ENCODE measurements at places on chromosomes 3 and 15.
A peak's percentile ranks its signal among the peaks of the same experiment; 100 is the strongest.

DNA sequence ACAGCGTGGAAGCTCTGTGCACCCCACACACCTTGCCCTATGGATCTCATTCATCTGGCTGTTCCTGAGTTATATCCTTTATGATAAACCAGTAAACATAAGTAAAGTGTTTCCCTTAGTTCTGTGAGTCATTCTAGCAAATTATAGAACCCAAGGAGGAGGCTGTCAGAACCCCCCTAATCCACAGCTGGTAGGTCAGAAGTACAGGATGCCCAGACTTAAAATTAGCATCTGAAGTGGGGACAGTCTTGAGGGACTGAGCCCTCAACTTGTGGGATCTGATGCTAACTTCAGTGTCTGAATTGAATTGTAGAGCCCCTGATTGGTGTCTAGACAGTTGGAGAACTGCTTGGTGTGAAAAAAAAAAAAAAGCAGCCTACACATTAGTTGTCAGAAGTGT is 75.1 kb downstream of the B3GNT5 start:
- no peak for DNase-seq

DNA sequence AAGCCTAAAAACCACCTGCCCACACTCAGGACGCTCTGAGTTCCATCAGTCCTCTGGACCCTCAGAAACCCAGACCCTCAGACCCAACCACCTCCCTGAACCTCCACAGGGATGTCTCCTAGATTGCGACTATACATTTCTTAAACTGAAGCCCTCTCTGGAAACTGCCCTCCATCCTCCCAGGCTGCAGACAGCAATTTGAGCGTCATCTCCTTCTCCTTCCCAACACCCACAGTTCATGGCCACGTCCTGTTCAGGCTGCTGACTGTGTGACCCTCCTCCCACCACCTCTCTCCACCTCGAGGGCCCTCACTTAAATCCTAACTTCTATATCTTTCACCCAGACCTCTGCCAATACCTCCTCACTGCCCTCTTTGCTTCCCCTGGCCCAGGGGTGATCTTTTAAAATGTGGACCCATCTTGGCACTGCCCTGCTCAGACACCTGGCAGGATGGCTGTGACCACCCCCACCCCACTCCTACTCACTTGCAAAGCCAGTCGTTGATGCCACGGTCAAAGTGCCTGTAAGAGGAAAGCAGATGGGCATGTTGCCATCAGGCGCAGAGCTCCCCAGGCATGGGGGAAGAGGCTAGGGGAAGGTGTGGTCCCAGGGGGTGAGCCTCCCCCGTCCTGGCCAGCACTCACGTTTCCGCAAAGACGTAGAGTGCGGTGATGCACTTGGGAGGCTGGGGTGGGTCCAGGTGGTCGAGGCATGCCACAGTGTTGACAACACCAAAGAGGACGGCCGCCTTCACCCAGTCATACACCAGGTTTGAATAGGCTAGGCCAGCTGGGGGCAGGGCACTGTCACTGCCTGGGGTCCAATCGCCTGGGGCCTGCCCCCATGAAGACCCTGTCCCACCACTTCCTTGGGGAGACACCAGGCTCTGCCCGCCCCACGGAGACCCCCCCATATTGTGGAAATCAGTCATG is 6.0 kb downstream of the HHATL start:
- no peak for DNase-seq

GRCh38 chr3:124397088-124397487 is 333.2 kb upstream of the UMPS start:
- no peak for DNase-seq

GRCh38 chr15:42057799-42058646 is 36.3 kb downstream of the PLA2G4D start:
- no peak for DNase-seq

- DNase-seq = no peak
Observed at GRCh38 chr15:90362936-90363212, 10.8 kb downstream of the ZNF774 start.

GRCh38 chr3:45583021-45583851 is 11.3 kb upstream of the LIMD1 start:
- no peak for DNase-seq

DNA sequence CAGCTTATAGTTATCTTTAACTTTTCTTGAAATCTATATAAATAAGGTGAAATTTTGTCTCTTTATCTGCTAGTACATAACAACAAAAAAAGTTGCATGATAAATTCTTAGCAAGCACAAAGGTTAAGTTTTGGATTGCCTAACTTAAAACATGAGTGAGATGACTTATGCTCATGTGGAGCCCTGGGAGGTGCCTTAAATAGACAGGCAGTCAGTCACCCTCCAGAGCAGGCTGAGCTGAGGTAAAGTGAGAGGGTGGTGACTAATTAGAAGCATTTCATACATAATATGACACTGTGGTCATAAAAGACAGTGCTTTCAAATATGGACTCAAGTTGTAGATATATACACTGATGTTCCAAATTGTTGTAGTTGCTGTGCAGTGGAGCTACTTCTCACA is 14.6 kb upstream of the MME start:
- peak; percentile 29 for DNase-seq

- peak; percentile 48 for DNase-seq
Observed at GRCh38 chr3:125310623-125311081, 64.5 kb downstream of the ZNF148 start.

GRCh38 chr3:45033791-45034190 is 7.7 kb downstream of the CLEC3B start:
- DNase-seq = no peak

DNA sequence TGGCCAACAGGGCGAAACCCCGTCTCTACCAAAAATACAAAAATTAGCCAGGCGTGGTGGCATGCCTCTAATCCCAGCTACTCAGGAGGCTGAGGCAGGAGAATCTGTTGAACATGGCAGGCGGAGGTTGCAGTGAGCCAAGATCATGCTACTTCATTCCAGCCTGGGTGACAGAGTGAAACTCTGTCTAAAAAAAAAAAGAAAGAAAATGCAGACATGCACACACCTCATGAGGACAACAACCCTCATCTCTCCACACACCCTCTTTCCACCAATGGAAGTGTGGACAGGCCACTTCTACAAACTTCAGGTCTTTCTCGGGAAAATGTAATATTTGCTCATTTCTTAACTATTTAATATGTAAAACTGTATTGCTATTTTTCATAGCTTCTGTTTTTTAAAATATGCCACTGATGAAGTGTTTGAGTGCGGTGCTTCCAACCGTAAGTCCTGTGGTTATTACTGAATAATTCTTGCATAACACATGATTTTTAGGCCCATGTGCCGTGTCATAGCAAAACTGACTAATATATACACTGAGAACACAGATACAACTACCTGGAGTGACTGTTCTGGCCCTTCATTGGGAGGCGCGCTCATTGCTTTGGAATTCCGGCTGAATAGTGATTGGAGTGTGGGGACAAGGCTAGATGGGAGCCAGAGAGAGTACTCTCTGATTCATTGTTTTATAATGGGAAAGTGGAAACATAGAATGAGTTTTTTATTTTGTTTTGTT is 23.1 kb downstream of the LRRC31 start:
- DNase-seq = no peak

DNA sequence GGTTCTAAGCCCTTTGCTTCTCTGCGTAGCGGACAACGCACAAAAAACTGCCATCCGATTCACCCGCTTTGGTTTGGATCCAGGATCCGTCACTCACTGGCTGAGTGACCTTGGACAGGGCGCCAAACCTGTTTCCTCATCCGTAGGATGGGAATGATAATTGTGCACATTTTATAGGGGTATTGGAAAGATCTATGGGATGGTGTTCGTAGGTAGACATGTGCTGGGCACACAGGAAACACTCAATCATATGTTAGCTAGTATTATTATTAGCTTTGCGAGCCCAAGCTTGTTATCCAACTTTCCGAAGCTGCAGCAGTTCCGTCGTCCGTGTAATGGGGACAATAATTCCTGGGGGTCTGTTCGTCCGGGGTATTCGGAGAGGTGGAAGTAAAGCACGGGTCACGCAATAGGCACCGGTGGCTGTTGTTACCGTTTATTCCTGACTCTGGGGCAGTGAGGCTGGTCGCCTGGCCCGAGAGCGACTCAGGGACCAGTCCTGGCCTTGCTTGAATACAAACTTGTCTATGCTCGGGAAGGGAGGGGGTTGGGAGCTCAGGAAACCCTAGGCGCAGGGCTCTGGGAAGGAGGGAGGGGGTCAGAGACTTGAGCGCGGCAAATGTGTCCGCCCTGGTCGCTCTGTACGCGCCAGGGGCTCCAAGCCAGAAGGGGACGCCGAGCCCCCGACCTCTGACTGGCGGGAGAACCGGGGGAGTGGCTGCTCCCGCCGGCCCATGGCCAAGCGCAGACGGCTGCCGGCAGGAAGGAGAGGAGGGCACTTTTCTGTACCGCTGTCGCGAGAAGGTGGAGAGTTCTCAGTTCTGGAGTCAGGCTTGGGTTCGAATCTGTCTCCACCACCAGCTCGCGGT is 1.3 kb downstream of the SPSB4 start:
- DNase-seq = peak; percentile 27

DNA sequence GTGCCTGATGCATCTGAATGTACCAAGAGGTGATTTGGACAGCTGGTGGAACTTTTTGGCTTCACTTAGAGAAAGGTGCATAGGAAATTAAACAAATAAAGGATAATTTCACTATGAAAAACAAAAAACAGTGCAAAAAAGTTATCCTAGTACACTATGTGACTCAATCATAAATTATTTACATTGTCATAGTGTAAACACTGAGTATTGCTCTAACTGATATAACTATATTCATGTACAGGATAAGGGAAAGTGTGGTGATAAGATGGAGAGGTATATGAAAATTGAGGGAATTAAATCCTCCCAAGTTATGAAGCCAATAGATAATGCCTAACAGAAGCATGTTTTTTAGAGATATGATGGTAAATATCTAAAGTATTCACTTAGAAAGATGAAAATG is 50.2 kb upstream of the CPNE4 start:
- no peak for DNase-seq

GRCh38 chr15:74213858-74214284 is 11.3 kb upstream of the STRA6 start:
- DNase-seq = no peak

DNA sequence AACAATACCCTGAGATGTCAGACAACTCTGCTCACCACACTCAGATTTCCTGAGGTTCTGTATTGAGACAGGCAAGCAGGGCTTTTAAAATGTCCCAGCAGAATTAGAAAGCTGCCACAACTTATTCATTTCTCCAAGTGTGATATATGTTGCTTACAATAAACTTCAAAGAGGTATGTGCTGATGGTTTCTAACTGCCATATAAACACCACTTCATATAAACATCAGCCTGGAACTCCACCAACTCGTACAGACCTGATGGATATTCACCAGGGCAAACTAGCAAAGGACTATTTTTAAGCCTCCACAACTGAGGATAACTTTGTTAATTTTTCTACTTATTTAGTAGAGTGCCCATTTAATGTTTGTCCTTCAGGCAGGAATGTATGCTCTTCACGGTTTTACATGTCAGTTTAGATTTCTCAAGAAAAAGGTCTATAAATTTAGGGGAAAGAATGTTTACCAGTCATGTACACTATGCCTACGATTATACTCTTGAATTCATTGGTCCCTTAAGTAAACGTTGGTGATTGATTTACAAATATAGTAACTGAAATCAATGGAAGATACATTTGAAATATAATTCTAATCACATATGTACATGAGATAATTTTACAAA is 109.6 kb upstream of the ABI3BP start:
- peak; percentile 11 for DNase-seq

GRCh38 chr3:130795396-130795795 is 48.8 kb upstream of the PIK3R4 start:
- DNase-seq = no peak

GRCh38 chr3:197363553-197364409 is 65.4 kb upstream of the DLG1 start:
- DNase-seq = no peak

DNA sequence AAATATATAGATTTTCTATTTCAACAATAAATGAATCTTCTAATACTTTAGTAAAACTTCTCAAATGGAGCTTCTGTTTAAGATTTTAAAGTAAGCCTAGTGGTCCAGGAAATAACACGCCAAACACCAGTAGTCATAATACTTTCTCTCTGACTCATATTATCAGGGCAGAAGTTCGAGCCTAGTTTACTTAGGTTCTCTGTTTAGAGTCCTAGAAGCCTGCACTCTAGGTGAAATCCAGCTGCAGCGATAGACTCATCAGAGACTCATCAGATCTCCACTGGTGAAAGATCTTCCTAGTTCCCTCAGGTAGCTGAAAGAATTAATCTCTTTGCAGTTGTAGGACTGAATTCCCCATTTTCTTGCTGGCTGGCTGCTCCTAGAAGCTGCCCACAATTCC is 552.5 kb upstream of the ROBO2 start:
- no peak for DNase-seq

DNA sequence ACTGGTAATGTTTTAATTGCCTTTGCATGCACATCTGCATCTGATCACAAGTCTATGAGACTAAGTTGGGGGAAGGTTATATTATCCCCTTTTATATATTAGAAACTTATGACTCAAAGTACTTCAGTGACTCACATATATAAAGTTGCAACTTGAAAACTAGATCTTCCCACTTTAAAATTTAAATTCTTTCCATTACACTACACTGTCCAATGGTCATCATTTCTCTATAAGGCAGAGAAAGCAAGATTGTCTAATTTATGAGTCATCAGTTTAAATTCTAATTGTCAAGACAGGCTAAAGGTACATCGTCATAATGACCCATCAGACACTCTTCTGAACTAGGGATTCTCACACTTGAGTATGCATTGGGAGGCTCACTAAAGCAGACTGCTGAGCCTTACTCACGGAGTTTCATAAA is 37.9 kb downstream of the CPA3 start:
- no peak for DNase-seq

- no peak for DNase-seq
Observed at GRCh38 chr3:59545374-59545773, 495.5 kb upstream of the CFAP20DC start.

DNA sequence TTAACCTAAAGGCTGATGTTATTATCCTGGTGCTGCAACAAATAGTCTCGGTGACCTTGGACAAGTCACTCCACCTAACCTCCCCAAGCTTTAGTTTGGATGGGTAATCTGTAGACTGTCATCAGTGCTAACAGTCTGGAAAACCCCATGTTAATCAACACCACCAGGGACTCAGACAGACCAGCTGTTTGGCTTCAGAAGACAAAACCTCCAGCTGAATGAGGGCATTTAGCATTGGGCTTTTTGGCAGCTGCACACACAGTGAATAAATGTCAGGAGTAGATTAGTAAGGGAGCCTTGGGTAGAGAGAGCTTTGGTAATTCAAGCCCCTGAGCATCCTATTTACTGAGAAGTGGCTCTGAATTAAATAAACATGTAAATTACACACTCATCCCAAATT is 24.9 kb upstream of the C3orf80 start:
- no peak for DNase-seq

GRCh38 chr15:72825829-72826228 is 42.3 kb upstream of the ADPGK start:
- DNase-seq = no peak

DNA sequence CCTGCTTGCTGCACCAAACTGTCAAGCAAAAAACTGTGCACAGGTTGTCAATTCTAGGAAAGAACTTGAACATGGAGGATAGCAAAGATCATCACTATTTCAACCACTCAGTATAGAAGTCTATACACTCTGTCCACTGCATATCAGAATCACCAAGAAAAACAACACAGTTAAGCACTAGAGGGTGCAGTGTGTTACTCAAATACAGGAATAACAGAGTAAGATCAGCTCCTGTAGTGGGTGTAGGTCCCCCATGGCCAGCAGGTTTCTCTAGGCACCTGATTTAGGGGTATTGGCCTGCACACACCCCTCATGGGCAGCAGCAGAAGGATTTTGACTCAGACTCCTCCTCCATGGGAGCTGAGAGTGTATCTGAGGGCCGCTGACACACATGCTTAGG is 464.1 kb downstream of the EPHA6 start:
- no peak for DNase-seq

All from large intestine (tissue), 12 donors.